ENCODE measurements at places on chromosomes 2 and 18. TPM values are rescaled to one million over a fixed set of nuclear protein-coding genes. Genes with fewer than 3 reads are reported as not detected.

The PAX3 gene
- not detected for polyA plus RNA-seq

GRCh38 chr2:114068438-114068837 lies 178.5 kb downstream of the ACTR3 start:
- no peak for DNase-seq

The RIT2 gene
- not detected for polyA plus RNA-seq

The C2orf66 gene
- polyA plus RNA-seq, result not detected

The APCDD1 gene
- 1.1 TPM for polyA plus RNA-seq

DNA sequence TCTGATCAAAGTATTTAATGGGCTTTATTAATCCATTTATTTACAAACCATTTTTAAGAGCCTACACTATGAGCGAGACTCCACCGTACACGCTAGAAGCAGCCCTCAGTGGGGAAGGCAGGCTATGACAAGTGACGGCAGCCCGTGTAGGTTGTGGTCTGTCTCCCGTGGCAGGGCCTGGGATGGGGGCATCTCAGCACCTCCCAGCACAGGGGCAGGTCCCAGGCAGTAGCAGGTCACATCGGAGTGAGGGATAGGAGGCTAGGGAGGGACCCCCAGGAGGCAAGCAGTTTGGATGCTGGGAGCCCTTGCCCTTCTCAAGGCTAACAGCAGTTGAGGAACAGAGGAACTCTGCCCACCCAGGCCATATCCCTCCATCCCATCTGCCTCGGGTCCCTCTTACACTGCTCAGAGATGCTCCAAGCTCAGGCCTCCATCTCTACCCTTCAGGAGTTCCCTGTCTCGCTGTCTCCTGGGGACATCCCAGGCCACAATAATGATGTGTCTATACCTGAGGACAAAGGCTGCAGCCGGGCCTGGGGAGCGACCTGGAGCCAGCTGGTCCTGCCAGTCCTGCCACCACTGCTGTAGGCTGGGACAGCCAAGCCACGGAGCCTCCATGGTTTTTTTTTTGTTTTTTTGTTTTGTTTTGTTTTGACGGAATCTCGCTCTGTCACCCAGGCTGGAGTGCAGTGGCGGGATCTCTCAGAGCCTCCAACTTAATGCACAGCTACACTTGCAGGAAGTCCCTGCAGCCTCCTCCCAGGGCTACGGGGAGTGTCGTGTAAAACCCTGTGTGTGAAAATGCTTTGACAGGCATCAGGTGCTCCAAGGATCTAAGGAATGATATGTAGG lies 92.0 kb downstream of the NDUFA10 start:
- no peak for DNase-seq

DNA sequence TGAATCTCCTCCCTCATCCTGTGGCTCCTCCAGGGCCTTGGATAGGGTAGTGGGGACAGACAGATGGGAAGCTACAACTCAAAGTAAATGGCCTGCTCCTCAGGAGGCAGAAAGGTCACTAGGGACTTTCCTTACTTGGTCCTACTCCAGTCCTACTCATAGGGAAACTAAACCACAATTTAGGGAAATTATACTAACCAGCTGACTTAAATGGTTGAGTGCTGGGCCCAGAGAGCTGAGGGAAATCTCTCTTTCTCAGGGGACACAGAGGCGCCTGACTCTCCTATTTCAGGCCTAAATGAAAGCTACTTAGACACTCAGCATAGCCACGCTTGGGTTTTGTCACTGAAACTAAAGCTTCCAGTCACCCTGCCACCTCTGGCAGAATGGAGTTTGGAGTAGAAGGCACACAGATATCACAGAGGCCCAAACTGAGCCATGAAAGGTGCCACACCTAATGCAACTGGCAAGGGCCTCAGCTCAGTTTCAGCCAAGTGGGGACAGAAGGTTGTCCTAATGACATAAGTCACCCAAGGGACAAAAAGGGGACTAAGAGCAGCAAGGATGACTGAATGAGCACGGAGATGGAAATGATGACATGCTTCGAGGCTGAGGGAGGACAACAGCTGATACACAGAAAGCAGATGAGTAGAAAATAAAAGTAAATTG lies 24.0 kb downstream of the CERKL start:
- DNase-seq, result no peak

DNA sequence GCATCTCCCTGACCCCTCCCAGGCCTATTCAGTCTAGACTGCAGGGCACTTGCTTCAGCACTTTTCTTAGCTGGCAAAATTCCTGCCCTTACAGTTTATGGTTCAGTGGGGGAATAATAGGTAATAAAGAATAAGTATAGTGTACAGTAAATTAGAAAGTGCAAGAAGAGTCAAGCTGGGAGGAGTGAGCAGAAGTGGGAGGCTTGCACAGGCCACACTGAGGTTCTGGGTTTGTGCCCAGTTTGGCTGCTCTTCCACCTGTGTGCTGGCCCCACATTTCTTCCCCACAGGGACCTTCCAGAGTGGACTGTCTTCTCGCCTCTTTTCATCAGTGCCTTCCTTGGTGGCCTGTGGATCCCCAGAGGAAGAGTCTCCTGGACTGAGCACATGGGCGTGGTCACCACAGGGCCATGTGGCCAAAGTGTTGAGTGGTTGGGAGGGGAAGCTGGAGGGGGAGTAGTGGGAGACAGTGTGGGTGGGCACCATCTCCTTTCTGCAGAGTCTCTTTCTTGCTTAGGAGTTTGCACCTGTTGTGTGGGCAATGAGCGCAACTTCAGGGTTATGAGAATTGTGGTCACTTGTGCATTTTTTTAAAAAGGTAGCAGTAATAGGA lies 128.6 kb upstream of the ZSWIM2 start:
- DNase-seq, result no peak

GRCh38 chr2:239192975-239193374 lies 207.8 kb downstream of the HDAC4 start:
- no peak for DNase-seq

- no peak for DNase-seq
These were observed at the start of gene SULT1C2 for GRCh38 chr2:108288534-108289106. TSS of gene SULT1C2 (plus strand) at chr2:108288895. CDS start at chr2:108293668, 4,773 bp downstream.

The GPR39 gene
- not detected for polyA plus RNA-seq

The NCK2 gene
- 108 TPM for polyA plus RNA-seq

DNA sequence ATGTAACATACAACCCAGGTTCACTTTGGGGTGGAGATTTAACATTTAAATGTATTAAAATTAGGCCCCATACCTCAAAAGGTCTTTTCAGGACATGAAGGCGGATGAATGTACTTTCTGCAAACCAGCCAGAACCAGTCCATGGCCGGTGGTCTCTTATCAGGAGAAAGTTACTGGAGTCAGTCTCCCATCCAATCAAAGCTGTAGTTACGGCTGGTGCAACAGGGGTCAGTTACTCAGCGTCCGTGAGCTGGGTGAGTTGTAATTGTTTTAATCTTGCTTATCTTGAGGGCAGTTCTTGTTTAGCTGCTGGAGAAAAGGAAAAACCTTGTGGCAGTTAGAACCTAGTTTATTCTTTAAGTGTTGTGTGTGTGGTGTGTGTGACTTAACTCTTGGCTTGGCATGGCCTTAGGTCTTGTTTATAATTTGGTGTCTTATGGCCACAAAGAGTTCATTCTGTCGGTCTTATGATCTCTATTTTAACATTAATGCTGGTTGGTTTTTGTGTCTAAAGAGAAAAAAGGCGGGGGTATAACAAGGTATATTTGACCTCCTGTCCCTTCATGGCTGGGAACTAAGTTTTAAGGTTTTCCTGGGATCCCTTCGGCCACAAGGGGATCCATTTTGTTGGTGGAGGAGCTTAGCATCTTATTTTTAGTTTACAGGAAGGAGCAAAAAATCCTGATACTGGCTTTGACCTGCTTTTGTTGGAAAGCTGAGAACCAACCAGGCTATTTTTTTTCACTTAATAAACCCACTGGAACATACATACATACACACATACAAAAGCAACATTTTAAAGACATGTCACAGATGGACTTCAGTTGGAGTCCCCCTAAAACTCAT lies 143.5 kb upstream of the NCK2 start:
- no peak for DNase-seq

The GALNT3 gene
- 2.7 TPM for polyA plus RNA-seq

DNA sequence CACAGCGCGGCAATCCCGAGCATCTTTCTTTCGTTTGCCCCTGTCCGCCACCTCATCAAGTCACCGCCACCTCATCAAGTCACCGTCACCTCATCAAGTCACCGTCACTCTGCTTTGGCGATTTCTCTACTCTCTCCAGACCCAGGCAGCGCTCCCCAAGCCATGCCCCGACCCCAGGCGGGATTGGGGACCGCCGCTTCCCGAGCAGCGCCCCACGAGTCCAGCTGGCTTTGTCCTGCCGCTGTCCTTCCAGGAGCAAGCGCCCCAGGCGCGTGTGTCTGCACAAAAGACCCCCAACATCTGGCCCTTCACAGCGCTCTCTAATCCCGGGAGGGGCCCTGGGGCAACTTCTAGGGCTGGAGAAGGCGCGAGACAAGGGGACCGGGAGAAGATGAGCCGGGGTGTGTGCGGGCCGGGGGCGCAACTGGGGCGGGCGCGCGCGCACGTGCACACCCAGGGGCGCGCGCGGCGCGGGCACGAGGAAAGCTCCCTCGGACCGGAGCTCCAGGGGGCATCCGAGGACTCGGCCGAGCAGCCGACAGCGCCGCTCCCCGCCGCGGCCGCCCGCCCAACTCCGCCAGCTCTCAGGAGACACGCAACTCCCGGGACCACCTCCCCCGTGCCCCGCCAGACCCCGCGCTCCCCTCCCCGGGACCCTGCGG lies 633 bp upstream of the RNF152 start:
- peak; percentile 9 for DNase-seq

GRCh38 chr2:113898081-113898480 lies 8.2 kb downstream of the ACTR3 start:
- no peak for DNase-seq

GRCh38 chr2:36831185-36831584 lies 134.7 kb downstream of the VIT start:
- DNase-seq, result no peak

The CLEC4F gene
- polyA plus RNA-seq, result not detected

DNA sequence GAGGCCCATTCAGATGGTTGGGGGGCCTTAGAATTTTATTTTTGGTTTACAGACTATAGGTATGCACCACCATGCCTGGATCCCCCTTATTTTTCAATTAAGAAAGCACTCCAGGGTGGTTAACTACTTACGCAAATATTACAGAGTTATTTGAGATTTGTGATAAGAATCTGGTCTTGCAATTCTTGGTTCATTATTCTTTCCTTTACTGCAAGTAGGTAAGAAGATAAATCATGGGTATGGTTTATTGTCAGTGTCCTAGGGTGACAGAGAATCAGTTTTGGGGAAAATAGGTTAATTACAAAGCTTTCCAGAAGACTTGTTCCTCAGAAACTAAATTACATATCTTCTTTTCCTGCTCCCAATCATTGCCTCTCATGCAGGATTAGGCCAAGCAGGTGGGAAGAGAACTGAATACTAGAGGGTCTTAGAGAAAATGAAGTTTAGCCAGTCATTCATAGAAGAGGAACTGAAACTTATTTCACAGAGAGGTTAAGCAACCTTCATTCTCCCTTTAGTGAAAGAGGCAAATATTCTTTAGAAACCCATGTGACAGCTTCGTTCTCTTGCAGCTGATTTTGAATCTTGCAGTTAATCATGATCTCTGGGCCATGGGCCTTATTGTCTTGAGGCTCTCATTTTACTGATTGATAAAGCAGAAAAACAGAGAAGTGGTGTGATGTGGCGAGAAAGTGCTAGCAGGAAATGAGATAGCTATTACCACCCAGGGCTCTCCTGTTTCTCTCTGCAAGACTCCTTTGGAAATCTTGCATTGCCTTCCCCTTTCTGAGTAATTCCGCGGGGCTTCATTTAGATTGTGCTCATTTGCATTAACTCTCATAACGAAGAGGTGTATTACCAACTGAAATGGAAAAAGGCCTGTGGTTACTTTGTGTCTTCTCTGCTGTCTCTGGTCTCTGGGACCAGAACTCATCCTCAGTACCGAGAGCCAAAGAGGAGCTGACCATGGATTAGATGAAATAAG lies 44.8 kb upstream of the ARHGAP25 start:
- peak; percentile 73 for DNase-seq

The GAREM1 gene
- polyA plus RNA-seq, result not detected

- DNase-seq, result no peak
These were observed 17.7 kb downstream of the QPCT start for GRCh38 chr2:37361994-37362698.

The PAIP2B gene
- polyA plus RNA-seq, result 6.1 TPM

DNA sequence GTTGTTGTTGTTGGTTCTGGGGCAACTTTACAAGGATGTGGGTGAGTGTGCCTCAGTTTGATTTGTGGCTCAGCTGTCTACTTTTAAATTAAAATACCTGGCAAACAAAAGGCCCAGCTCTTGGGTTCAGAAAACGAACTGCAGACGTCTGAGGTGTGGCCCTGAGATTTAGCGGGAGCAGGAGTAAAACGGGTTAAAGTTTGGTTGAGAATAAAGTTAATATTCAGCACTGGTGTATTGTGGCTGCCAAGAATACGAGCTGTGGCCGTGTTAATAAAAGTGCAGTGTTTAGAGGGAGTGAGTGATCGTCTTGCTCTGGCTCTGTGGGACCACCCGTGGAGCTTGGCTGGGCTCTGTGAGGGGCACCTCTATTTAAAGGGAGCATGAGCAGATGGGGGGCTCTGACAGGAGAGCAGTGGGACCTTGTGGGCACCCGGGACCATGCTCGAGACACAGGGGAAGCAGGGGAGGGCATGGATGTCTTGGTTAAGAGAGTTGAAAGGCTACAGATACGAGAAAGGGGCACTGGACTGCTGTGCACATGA lies 80.3 kb downstream of the VAPA start:
- no peak for DNase-seq

The SYT4 gene
- not detected for polyA plus RNA-seq

DNA sequence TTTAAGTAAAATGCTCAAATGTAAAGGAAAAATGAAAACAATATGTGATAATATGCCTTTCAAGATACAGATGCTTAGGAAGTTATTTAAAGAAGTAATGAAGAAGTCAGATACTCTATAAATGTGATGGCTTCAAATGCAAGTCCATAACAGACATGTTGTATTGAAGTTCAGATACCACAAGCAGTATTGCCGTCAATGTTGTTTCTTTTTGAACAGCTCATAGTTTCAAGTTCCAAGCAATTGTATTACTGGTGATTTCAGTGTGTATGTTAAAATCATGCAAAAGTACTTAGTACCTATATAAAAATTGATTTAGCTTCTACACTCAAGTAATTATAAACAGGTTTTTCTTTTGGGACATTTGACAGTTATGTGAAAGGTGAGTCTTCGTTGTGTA lies 24.9 kb downstream of the KCMF1 start:
- no peak for DNase-seq

DNA sequence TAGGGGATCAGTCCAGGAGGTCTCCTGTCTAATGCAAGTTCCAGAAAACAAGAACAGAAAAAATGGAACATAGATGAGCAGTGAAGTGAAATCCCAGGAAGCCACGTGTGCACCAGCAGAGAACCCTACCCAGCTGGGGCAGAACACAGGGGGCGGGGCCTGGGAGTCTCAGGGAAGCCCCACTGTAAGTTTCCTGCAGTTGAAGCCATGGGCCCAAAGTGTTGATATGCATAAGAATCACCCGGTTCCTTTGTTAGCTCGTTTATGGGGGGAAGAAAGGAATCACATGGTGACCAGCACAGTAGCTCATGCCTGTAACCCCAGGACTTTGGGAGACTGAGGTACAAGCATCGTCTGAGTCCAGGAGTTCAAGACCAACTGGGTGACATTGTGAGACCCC lies 131.3 kb downstream of the INO80D start:
- DNase-seq, result no peak

The FOXD4L1 gene
- not detected for polyA plus RNA-seq

The COLEC12 gene
- polyA plus RNA-seq, result not detected

GRCh38 chr18:49023938-49024803 lies 73.4 kb upstream of the SMAD7 start:
- no peak for DNase-seq

- no peak for DNase-seq
These were observed 261.4 kb upstream of the KCNJ3 start for GRCh38 chr2:154437104-154437503.

The AKAIN1 gene
- polyA plus RNA-seq, result not detected

The CCBE1 gene
- polyA plus RNA-seq, result not detected

The IL1RN gene
- polyA plus RNA-seq, result 0.14 TPM

The DAW1 gene
- not detected for polyA plus RNA-seq

Measured in naive B cell (primary cell).